ENCODE measurements at places on chromosomes 7 and 10.

- no peak for DNase-seq
These were observed 226.2 kb upstream of the TCF7L2 start for GRCh38 chr10:112723876-112724275.

DNA sequence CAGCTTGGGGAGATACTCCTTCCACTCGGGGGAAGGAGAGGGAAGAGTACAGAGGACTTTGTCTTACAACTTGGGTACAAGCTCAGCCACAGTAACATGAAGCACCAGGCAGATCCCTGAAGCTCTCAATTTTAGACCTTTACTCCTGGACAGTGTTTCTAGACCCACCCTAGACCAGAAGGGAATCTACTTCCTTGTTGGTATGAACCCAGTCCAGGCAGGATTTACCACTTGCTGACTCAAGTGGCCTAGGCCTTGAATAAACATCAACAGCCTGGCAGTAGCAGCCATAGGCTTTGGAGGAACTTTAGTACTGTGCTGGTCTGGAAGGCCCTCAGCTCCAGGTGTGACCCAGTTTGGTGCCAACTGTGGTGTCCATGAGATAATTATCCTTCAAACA is 173.1 kb downstream of the ADRA2A start:
- DNase-seq, result no peak

- DNase-seq, result no peak
These were observed 106.2 kb downstream of the SAMD9 start for GRCh38 chr7:93011351-93012294.

- DNase-seq, result no peak
These were observed 49.0 kb downstream of the MTPN start for GRCh38 chr7:135928136-135928535.
